ENCODE measurements at places on chromosomes 4 and X.

- no peak for DNase-seq
Observed at GRCh38 chr4:10737337-10737736, 52.8 kb upstream of the CLNK start.

DNA sequence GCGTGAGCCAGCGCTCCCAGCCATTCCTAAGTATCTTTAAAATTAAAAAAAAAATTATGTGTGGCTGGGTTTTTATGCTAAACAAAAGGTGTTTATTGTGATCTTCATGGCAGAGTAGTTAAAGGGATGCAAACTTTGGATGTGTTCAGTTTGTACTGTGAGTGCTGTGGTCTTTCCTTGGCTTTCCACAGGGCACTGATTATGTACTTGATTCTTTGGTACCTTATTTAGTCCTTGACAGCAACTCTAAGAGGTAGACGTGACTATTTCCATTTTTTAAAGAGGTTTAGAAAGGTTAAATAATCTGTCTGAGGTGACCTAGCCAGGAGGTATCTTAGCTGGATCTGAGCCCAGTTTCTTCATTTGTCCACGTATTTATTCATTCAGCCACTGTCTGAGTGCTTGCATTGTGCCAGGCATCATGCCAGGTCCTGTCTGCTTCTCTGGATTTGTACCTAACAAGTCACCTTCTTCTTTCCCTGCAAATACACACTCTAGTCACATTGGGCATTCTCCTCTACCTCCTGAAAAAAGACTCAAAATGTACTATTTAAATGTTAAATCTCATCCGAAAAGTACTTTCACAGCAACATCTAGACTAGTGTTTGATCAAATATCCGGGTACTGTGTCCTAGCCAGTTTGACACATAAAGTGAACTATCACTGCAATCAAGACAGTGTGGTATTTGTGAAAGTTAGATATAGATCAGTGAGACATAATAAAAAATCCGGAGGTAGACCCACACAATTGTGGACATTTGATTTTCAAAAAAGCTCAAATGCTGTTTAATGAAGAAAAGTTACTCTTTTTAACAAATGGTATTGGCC, 31.5 kb downstream of the WWC2 start:
- no peak for DNase-seq

DNA sequence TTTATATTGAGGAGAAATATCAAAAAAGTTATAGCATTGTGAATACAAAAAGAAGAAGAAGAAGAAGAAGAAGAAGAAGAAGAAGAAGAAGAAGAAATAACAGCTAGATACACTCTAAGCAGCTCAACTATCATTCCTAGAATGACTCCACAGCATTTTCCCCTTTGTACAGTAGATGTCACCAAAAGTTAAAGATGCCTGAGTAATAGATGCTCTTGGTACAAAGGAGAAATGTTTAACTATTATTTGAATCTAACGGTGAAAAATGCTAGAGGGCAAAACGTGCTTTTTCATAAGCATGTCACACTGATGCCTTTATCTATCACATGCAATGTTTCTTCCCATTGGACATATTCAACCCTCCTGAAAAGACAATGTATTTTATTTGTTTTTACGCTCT, 178.4 kb upstream of the GPRIN3 start:
- no peak for DNase-seq

DNA sequence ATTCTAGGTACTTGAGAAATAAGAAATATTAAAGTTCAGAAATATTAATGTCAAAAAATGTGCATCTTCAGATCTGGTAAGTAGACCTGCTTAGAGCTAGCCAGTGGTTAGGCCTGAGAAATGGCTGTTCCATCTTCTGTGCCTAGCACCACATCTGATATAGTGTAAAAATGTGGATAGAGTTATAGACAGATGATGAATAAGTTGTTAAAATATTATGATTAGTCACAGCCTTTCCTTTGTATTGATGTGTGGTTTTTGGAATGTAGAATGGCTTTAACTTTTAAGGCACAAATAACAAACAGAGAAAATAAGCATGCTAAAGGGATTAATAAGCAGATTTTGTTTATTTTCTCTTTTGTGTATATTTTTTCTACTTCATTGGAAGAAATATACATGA, 133.5 kb upstream of the NUDT6 start:
- no peak for DNase-seq

GRCh38 chrX:115582616-115583495, 21.9 kb downstream of the PLS3 start:
- DNase-seq, result no peak

- no peak for DNase-seq
Observed at GRCh38 chr4:4735870-4736269, 123.6 kb upstream of the MSX1 start.

DNA sequence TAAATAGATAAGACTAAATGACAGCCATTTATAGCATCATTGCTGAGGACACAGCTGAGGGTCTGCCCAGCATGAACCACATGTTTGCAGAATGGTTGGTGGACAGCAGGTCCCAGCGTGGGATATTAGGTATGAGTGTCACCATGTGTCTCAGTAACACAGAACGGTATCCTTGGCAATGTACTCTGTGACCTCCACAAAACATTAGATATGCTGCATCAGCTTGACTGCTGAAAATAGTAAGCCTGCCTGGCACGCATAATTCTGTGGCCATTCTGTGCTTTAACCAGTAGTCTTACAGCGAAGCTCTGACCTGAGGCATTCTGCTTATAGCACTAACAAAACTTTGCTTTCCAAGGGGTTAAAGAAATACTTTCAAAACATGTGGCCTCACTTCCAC, 32.0 kb downstream of the LIMCH1 start:
- no peak for DNase-seq

DNA sequence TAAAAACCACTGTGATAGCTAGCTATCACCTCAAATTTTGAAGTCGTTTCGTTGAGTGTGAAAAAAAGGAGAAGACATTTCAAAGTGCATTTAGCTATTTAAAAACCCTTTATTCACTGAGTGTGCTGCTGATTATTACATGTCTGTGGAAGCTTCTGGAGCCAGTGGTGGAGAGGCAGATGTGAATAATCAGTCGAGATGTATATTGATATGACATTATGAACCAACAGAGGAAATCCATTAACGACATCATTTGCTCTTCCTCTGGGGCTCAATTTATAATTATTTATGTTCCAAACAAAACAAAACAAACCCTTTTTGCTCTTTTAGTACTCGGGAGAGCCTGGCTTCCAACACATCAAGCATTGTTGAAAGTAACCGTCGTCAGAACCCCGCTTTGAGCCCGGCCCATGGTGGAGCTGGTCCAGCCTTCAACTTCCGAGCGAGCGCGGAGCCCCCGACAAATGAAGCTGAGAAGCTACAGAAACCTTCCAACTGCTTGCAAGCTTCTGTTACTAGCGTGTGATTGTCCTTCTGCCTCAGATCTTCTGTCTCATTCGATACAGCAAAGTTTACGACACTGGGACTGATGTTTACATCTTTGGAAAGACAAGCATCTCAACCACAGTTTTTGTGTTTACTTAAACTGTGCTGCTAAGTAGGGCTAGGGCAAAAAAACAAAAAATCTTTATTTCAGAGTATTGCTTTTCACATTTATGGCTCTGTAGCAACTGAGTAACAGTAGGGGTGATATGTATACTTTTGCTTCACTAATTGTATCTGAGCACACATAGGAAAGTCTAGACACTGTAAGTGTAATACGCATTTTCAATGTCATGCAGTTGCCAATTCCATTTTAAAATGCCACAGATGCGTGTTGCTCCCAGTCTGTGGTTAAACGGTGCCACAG, 111.9 kb downstream of the STOX2 start:
- DNase-seq, result no peak

GRCh38 chrX:39822133-39822748, 275.5 kb downstream of the BCOR start:
- no peak for DNase-seq

DNA sequence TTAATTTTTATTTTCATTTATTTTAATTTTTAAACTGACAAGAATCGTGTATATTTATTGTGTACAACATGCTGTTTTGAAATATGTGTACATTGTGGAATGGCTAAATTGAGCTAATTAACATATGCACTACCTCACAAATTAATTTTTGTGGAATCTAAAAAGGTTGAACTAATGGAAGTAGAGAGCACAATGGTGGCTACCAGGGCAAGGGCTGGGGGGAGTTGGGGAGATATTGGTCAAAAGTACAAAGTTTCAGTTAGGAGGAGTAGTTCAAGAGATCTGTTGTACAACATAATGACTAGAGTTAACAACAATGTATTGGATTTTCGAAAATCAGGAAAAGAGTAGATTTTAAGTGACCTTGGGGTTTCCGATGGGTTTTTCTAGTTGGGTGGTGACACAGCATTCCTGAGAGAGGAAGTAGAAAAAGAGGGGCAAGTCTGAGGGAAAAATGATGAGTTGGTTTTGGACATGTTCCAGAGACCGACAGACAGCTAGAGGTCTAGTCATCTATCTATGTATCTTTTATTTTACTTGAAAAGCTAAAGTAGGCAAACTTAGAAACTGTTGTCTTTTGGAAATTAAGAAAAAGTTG, 23.2 kb downstream of the APOO start:
- DNase-seq, result peak; percentile 40

- DNase-seq, result no peak
Observed at GRCh38 chr4:4780729-4781244, 78.7 kb upstream of the MSX1 start.

- no peak for DNase-seq
Observed at GRCh38 chrX:79506001-79506400, 138.9 kb upstream of the ITM2A start.

DNA sequence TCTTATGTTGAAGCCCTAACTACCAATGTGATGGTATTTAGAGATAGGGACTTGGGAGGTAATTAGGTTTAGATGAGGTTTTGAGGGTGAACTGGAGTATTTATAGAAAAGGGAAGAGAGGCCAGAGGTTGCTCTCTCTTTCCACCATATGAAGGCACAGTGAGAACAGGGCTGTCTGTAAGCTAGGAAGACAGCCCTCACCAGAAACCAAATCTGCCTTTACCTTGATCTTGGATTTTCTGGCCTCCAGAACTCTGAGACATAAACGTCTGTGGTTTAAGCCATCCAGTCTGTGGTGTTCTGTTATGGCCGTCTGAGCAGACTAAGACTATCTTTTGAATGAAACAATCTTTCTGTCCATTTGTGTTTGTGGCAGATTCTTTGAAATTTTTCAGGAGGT, 223.7 kb downstream of the PDHA2 start:
- no peak for DNase-seq

DNA sequence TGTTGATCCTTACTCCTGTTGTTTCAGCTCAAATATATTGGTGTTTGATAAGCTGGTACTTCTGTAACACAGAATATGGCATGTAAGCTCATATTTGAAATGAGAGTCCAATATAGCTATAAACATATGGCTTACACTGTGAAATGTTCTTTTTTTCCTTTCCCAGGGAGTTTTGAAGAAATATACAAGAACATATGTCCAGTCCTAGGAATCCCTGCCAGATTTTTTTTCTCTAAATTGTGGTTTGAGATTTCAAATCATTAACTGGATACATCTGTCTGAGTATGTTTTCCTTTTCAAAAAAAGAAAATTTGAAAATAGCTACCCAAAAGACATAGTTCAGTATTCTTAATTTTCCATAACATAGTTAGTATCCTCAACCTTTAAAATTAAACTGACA, 60.2 kb downstream of the HMGB2 start:
- DNase-seq, result no peak

DNA sequence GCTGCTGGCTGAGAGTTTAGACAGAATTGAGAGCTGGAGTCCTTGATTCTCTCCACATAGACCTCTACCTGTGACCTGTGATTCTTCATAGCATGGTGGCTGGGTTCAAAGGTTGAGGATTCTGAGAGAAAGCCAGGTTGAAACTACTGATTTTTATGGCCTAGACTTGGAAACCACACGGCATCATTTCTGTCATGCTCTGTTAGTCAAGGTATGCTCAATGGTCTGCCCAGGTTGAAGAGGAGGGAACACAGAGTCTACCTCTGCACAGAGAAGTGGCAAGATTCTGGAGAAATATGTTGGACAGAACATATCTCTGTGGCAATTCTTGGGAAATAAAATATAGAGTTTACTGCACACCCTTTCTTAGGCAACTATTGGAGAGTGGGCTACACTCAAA, 57.2 kb upstream of the CXorf66 start:
- no peak for DNase-seq

- DNase-seq, result no peak
Observed at GRCh38 chr4:24601121-24601520, 16.8 kb upstream of the DHX15 start.

GRCh38 chr4:120673696-120674095, 248.8 kb downstream of the PRDM5 start:
- peak; percentile 49 for DNase-seq

GRCh38 chr4:128521156-128521555, 233.5 kb upstream of the PGRMC2 start:
- DNase-seq, result no peak

- DNase-seq, result no peak
Observed at GRCh38 chr4:172721659-172722058, 447.0 kb upstream of the GALNT7 start.

DNA sequence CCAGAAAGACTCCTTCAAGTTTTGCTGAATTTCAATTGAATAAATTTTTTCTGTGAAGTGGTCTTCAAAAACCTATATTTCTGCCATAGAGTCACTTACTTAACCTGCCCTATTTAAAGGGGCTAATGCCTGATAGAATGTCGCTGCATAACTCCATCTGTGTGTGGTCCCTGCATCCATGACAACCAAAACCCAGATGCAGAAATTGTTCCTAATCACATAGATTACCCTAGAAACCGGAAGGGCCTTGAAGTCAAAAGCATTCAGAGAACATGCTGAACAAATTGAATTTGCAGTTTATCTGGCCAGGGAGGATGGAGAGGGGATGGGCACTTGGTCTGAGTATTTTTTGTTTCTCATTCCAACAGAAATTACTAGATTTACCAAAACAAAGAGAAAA, 1.5 kb upstream of the PARM1 start:
- no peak for DNase-seq

- peak; percentile 59 for DNase-seq
Observed at GRCh38 chr4:174120446-174121295, 162.8 kb downstream of the FBXO8 start.

DNA sequence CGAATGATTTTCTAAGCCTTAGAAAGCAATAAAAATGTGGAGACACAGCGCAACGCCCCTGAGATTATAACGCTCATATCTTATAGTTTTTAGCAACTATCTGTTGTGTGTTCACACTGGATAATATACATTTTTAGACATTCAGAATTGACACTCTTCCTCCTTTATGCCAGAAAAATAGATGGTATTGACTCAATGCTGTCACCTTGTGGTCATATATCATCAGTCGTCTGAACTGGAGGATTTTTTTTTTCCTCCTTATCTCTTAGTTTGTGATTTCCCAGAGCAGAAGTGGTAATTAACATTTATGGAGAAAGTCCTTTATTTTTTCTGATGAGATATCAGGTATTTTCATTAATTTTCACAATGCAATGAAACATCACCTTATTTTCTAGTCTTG, 759.6 kb downstream of the RAB28 start:
- no peak for DNase-seq

DNA sequence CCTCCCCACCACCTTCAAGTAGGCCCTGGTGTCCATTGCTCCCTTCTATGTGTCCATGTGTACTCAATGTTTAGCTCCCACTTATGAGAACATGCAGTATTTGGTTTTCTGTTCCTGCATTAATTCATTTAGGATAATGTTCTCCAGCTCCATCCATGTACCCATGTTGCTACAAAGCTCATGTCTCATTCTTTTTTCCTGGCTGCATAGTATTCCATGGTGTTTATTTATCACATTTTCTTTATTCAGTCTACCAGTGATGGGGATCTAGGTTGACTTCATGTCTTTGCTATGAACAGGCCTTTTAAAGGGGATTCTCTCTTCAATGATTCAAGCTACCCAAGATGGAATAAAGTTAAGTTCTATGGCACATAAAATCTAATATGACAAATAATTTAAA, 119.6 kb downstream of the PPP3CA start:
- DNase-seq, result no peak

GRCh38 chr4:74544655-74545361, 99.9 kb downstream of the AREG start:
- DNase-seq, result no peak

Measured in HL-60 (cell line).